ENCODE measurements at places on chromosomes 4 and X.
A peak's percentile ranks its signal among the peaks of the same experiment; 100 is the strongest.

GRCh38 chr4:48706736-48707135 lies 73.3 kb downstream of the FRYL start:
- DNase-seq = no peak

GRCh38 chrX:48711162-48711928 lies 14.8 kb downstream of the SUV39H1 start:
- DNase-seq = no peak

GRCh38 chrX:148811236-148811635 lies 310.8 kb downstream of the AFF2 start:
- DNase-seq = no peak

GRCh38 chr4:57190601-57191481 lies 80.7 kb upstream of the IGFBP7 start:
- no peak for DNase-seq

DNA sequence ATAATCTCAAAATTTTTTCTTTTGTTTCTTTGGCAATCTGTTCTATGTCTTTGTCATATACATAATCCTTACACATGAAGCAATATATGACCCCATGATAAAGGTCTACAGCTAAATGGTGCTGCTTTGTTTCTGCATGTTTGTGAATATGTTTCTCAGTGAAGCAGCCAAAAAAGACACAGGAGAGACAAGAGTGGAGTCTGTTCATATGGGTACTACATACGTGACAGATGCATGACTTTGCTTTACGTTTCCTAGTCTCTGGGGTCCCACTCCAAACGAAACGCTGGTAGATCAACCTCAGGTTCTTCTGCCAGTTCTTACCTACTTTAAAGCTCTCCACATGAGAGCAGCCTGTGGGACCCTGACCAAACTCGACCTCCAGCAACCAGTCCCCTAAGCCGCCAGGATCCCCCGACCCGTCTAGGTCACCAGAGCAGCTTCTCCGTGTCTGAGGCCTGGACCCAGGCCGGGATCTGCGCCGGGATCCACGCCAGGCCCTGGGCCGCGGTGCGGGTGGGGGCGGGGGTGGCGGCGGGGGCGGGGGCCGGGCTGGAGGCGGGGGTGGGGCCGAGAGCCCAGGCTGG lies 1.5 kb downstream of the USP51 start:
- DNase-seq = no peak

- no peak for DNase-seq
Measured at GRCh38 chr4:62170235-62170634, 970.1 kb downstream of the ADGRL3 start.

DNA sequence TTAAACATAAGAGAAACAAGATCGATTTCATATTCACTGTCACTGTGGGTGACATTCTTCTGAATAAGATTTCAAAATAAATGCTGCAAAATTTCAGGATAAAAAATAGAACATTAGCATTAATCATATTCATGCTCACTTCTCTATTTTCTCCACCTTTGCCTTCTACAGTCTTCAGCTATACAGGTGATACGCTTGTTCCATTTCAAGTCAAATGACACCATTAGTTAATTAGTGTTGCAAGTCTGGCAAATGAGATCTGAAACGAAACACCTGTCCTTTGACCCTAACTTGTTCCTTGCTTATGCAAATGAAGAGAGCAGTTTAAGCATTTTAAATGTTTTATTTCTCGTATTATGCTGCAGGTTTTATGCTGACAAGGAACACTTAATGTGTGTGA lies 667.5 kb upstream of the MAGEB2 start:
- DNase-seq = no peak

DNA sequence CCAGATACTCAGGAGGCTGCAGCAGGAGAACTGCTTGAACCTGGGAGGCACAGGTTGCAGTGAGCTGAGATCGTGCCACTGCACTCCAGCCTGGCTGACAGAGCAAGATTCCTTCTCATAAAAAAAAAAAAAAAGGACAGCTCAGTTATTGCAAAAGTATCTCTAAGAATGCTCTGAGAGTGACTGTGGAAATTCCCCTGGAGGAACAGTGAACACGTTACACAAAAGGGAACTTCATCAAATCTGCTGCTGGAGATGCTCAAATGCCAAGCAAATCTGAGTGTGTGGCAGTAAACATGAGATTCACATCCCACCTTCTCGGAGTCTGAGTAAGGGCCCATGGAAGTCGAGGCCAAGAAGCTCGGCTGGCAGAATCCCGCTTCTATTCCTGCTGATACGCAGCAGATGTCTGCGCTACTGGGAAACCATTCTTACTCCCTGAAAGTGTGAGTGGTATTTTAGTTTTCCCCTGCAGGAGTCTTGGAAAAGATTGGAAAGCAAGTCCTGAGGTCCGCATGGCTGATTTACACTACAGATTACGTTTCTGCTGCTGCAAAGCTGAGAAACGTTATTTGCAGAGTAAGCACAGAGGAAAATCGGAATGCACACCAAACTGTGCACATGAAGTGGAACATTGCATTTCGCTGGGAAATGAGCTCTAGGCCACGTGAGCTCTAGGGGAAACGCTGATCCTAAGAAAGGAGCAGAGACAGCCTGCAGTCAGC lies 162.9 kb downstream of the NSUN7 start:
- no peak for DNase-seq

DNA sequence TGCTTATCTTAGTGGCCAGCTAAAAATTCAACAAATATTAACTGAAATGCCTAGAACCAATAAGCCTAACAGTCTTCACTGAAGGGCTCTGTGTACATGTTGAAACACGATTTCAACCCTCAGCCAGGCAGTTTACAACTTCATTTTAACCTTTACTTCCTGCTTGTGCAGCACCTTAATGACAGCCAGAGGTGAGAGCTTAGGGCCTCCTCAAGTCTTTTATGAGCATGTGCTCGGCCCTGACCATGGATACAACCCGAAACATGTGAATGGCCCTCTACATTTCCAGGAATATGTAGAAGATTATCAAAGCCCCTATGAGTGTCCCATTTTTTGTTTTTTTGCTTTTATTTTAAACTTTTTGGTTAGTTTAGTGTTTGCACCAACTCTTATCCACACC lies 88.3 kb downstream of the MSN start:
- DNase-seq = no peak

- no peak for DNase-seq
Measured at GRCh38 chrX:138719396-138719795, 7.9 kb upstream of the FGF13 start.

- DNase-seq = no peak
Measured at GRCh38 chr4:143502231-143502630, 11.3 kb upstream of the SMARCA5 start.

DNA sequence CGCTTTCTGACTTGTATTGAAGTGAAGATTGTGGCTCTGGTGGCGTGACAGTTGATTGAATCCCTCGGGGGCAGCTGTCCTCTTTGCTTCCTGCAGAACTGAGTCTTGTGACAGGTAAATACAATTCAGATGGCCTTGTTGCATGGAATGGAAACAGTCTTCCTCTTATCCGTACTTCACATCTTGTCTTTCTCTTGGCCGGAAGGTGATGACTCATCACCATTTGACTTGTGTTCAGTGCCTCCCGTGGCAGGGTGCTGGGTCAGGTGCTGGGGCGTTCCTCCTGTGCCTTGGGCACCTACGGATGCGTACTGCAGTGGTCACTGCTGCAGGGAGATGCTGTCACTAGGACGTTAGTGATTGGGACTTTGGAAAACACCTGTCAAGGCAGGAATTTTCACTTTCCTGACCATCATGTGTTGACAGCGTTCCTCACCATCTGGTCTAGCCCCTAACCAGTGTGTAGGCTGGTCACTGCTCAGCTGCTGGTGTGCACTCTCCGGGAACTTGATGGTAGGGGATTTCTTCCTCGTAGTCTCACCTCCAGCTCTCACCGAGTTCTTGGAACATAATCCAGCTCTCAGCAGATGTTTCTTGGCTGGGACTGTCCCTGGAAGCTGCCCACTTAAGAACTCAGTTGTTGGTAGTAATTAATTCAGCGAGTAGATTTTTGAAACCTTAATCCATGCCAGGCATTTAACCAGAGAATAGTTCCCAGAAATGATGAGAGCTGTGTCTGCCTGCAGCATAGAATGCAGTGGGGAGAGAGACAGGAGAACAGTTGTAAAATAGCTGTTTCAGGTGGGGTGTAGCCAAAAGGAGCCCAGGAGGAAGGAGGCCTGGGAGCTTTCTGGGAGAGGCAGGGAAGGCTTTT lies 7.2 kb downstream of the TBC1D14 start:
- DNase-seq = peak; percentile 34

GRCh38 chrX:40298572-40299479 lies 201.1 kb upstream of the BCOR start:
- DNase-seq = no peak

- DNase-seq = no peak
Measured at GRCh38 chr4:131302108-131302507, 1847.0 kb upstream of the PCDH10 start.

GRCh38 chr4:182085051-182085480 lies 158.1 kb upstream of the TENM3 start:
- DNase-seq = no peak

DNA sequence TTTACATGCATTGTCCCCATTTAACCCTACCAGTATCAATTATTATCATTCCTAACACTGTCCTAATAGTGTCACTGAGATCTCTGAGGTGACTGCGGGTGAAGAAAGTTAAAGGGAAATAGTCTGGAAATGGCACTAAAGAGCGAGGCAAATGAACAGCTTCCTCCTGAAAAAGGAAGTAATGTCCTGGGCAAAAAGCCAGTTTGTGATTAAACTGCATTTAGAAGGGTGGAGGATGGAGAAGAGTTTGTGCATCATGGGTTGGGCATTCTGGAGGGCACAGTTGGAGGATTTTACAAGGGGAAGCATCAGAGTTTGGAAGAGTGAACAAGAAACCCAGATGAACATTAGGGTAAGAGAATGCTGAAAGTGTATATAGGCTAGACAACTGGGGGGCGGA lies 60.5 kb upstream of the SLC25A4 start:
- DNase-seq = no peak

DNA sequence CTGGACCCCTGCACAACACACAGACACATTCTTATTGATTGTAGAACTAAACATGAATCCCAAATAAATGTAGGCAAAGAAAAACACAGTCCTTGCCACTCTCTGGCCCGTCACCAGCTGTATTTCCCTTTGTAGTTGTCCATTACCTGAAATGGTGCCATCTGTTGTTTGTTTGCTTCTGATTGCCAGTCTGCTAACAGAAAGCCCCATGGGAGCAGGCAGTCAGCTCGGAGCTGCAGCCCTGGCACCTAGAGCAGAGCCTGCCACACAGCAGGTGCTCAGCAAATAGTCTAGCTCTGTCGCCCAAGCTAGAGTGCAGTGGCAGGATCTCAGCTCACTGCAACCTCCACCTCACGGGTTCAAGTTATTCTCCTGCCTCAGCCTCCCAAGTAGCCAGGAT lies 28.9 kb downstream of the CPLX1 start:
- DNase-seq = peak; percentile 81

DNA sequence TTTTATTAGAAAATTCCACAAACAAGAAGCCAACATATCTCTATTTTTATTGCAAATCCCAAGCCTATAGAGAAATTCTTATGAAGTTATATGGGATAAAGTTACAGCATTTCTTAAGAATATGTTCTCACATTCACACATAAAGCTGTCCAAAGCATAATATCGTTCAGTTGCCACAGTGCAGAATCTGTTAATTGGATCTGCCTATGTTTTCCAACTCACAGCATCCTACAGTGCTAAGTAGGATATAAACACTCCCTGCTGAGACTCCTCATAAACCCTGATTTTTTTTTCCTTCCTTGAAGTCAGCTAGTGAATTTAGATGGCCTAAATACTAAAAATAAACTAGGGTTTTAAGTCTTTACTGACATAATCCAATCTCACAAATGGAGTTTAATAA lies 307.9 kb downstream of the PDGFC start:
- DNase-seq = no peak

- no peak for DNase-seq
Measured at GRCh38 chrX:133749370-133749769, 236.0 kb downstream of the GPC3 start.

DNA sequence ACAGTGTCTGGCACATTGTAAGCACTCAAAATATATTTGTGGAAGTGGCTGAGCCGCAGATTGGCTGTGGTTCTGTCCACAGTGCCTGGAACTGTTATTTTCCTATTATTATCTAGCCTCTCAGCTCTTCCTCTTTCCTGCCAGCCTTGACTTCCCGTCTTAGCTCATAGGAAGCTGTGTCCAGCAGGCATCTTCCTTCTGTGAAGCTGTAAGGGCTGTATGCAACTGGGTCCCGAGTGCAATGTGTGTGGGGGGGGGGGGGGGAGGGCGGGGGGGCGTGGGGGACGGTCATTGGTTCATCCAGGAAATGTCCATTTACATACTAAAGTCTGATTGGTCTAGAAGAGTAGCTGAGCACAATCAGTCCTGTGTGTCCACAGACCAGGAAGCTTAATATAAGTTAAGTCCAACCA lies 210.7 kb downstream of the PDGFRA start:
- peak; percentile 35 for DNase-seq

DNA sequence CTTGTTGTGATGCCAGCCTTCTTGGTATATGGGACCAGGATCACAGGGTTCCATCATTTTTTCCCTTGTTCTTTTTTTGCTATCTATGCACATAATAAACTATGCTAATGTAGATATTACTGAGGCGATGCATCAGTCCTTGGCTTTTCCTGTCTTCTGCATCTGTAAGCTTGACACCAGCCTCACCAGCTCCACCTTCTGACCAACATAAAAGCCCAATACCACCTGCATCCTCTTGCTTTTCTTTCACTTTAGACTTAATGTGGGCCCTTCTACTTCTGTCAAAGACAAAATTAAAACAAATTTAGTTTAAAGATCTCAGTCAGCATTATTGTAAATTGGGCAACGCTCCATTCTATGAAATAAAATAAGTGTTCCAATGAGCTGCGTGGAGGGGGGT lies 1718.8 kb upstream of the PCDH10 start:
- DNase-seq = no peak

DNA sequence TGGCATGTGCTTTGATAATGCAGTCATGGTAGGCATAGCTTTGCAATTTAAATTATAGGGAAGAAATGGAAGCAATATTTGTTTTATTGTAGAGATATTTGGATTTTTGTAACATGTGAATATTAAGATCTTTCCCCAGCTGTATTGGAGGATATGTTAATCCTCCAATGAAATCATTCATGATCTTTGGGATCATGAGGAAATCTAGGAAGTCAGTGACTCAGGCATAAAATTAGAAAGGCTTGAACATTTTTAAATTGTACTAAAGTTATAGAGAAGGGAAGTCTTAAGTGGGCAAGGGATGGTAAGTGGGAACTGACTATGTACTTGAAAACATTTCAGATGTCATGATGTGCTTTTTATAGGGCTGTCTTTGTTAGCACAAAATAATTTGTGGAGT lies 46.8 kb downstream of the FIP1L1 start:
- DNase-seq = no peak
